LHCN-M2 (cell line): ENCODE measurements at places on chromosomes 3 and 15.

DNA sequence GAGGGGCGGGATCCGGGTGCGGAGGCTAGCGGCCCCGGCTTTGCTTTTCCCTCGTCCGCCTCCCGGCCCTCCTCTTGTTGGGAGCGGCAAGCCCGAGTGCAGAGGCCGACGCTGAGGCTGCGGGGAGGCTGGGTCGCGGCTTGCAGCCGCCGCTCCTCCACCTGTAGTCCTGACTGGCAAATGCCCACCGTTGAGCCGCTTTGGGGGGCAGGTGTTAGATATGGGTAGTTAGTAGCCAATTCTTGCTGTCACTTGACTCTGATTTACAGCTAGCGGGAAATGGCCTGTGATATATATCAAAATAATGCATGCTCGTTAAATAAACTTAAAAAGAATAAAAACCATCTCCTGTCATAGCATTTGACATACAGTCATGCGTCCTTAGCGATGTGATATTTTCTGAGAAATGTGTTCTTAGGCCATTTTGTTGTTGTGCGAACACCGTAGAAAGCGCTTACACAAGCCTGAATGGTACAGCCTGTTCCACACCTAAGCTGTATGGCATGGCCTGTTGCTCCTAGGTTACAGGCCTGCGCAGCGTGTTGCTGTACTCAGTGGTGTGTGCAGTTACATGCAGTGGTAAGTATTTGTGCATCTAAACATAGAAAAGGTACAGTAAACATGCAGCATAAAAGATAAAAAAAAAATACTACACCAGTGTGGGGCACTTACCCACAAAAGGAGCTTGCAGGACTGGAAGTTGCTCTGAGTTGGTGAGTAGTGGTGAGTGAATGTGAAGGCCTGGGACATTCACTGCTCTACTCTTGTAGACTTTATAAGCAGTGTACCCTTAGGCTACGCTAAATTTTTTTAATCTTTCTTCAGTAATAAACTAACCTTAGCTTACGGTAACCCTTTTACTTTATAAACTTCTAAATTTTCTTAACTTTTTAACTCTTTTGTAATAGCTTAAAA is 873 bp downstream of the CAPN7 start:
- DNase-seq: peak; percentile 31

DNA sequence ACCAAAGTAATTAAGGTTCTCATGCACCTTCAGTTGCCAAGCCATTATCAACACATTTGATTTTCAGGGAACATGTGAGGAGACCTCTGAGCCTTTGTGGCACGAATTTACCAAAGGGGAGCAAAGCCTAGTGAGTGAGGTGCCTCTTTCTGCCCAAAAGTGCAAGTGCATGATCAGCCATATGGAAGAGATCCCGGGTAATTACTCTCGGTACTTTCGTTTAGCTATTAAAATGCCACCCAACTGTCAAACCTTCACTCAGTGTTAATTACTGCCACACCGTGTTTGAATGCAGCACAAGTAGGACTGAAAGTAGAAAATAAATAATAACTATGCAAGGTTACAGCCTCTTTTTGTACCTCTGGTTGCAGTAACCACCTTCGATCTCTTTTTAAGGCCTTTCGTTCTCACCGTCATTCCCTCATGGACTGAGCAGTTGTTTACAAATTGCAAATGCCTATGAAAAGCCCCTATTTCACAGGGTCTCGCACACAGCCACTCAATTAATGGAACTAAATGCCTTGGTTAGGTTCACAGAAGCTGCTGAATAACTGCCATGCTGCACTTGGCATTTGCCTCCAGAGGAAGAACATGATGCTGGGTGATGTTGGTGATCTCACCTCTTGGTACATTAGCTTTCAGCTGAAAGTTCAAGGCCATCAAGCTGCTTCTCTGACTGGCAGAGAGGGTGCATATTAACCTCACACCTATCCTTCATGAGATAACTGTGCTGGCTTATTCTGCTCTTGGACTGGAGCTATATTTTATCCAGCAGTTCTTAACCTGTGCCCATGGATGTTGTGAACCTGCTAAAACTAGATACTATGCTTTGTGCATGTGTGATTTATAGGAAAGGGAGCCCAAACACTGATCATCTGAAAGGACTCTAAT is 69.9 kb downstream of the TNIK start:
- no peak for DNase-seq

GRCh38 chr3:118781839-118782238 is 252.8 kb downstream of the IGSF11 start:
- DNase-seq: no peak

GRCh38 chr15:68352401-68353062 is 75.0 kb downstream of the FEM1B start:
- peak; percentile 100 for DNase-seq

GRCh38 chr15:60134609-60135008 is 130.5 kb downstream of the FOXB1 start:
- no peak for DNase-seq

- DNase-seq: no peak
These were observed 43.2 kb downstream of the CD200R1L start for GRCh38 chr3:112803467-112803866.

GRCh38 chr3:46503200-46503874 is 5.6 kb downstream of the RTP3 start:
- DNase-seq: peak; percentile 75
